Mucosa of descending colon (tissue), 3 donors: ENCODE measurements at places on chromosomes 5 and 9. TPM values are rescaled to one million over a fixed set of nuclear protein-coding genes. Genes with fewer than 3 reads are reported as not detected.

HSPB3 gene
- 0.78 TPM for total RNA-seq

- DNase-seq = no peak
Measured at GRCh38 chr5:57209316-57210040, 35.6 kb downstream of the GPBP1 start.

GRCh38 chr5:171342362-171343111 is 33.5 kb downstream of the TLX3 start:
- no peak for DNase-seq

PCDHGA10 gene
- total RNA-seq = 4.7 TPM

DNA sequence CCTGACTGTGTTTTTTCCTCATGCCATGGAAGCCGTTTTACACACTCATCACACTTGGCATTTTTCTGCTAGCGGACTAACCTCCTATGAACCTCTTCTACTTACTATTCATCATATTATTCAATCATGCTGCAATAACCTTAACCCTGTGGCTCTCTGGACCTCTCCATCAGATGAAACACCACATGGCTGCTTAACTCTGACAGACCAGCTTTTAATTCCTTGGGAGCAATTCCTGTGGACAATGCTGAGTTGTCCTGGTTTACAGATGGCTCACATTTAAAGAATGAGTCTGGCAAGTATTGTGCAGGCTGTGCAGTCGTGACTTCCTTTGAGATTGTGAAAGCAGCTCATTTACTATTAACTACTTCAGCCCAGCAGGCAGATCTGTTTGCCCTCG is 9.0 kb downstream of the OR1J1 start:
- no peak for DNase-seq

PCDHAC1 gene
- 0.24 TPM for total RNA-seq

- DNase-seq = no peak
Measured at GRCh38 chr9:103789686-103790085, 304.4 kb upstream of the SMC2 start.

DNA sequence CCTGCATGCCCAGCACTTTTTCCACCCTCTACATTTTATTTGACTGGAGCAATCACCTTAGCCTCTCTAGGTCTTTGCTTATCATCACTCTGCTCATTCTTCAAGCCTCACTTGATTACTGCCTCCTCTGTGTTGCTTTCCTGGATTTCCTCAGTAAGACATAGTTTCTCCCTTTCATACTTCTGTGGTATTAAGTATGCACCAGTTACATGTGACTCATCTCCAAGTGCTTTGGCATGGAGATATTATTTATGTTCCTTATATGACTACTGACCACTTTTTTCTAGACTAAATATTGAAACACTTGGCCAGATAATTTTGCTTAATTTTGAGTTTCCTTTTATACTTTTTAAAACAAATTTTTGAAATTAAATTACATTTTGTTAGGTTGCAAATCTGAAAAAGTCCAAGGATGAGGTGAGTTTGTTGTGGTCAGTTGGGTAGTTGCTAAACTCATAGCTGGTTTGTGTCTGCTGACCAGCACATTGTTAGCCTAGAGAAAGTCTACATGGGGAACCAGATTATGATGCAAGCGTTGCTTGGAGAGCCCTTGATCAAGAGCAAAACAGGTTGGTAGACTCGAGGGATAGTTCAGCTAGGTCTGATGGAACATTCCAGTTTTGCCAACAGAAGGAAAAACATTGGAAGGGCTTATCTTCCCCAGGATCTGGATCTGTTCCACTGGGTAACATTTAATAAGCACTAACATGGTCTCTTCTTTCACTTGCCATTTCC is 140.2 kb downstream of the TMC1 start:
- no peak for DNase-seq

SMIM3 gene
- total RNA-seq = 21.6 TPM

GRCh38 chr5:57382655-57383054 is 100.0 kb downstream of the ACTBL2 start:
- no peak for DNase-seq
